A375 (cell line): ENCODE measurements at places on chromosomes 1 and 21. TPM values are rescaled to one million over a fixed set of nuclear protein-coding genes. Genes with fewer than 3 reads are reported as not detected.

RNF223 gene
- total RNA-seq: 0.56 TPM in 1 of 2 replicates, not detected in the other

OR14K1 gene
- not detected in 2 replicates for total RNA-seq

CDC42BPA gene
- total RNA-seq: 47.5 and 50.5 TPM in 2 replicates

FAM167B gene
- total RNA-seq: 0.37 and 0.57 TPM in 2 replicates

IFI44 gene
- total RNA-seq: 23.5 and 29.3 TPM in 2 replicates

MFAP2 gene
- 118 and 131 TPM in 2 replicates for total RNA-seq

SLAMF8 gene
- total RNA-seq: not detected in 2 replicates

S100A9 gene
- total RNA-seq: not detected in 2 replicates

KRTCAP2 gene
- 102 and 136 TPM in 2 replicates for total RNA-seq

EPHA8 gene
- 0.13 TPM in 1 of 2 replicates, not detected in the other for total RNA-seq

APCS gene
- total RNA-seq: not detected in 2 replicates
